ENCODE measurements at places on chromosomes 12 and 14.
A peak's percentile ranks its signal among the peaks of the same experiment; 100 is the strongest.

DNA sequence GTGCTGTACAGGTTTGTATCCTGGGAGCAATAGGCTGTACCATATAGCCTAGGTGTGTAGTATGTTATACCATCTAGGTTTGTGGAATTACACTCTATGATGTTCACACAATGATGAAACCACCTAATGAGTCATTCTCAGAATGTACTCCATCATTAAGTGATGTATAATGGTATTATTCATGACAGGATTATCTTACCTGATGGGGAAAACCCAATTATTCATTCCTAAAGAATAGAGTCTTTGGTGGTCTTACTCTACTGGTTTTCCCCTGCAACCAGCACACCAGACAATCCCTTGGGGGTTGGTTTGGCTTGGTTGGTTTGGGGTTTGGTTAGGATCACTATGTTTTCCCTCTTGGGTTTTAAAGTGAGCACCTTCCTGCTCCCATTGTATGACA is 12.6 kb upstream of the OR10P1 start:
- peak; percentile 48 for DNase-seq

DNA sequence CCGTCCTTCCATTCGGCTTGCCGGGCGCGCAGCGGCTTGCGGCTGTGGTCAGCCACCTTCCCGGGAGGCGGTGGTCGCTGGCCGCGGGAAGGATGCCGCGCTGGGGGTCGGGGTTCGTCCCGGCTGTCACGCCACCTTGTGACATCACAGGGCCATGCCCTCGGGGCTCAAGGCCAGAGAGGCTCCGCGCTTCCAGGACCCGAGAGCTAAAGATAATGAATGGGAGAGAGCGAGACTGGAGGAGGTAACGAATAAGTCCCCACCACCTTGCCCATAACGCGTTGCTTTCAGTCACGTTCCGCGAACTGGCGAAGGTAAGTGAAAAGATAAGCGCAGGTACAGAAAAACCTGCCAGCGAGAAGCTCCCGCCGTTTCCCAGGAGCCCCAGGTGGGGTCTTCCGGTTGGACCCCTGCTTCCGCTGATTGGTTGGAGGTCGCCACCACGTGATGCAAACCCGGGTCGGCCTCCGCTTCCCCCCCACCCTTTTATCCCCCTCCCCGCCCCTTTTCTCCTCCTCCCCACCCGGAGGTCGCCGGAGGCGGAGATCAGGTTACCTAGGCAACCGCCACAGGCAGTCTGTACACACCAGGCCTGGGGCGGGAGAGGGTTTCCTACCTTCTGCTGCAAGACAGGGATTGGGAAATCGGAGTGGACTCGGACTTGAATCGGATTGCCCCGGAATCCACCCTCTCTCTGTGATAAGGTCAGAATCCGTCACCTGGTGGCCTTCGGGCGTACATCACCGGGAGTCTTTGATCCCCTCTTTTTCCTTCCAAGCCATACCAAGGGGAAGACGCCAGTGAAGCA is at the start of gene LRRC9:
Gene LRRC9 (plus strand): TSS at position 575 of the 808 bp plus-strand sequence.
- DNase-seq = peak; percentile 14

DNA sequence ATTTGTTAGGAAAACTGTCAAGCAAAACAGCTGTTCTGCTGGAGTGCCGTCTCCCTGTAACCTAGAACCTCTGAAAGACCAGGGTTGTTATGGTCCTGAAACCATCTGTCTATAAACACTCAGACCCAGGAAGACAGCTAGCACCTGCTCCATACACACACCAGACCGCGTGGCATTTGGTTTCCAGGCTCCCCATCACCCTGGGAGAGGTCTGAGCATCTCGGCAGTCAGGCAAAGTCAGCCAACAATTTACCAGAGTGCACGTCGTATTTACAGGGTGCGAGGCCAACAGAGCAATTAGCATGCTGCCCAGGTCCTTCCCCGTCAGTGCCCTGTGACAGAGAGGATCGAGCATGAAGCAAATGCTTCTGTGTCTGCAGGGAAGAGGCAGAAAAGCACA is 272.5 kb downstream of the SLC15A4 start:
- DNase-seq = no peak

GRCh38 chr14:64444984-64445845 is 20.1 kb upstream of the AKAP5 start:
- peak; percentile 71 for DNase-seq

GRCh38 chr12:14473707-14474287 is 93.9 kb downstream of the PLBD1 start:
- no peak for DNase-seq

- DNase-seq = no peak
Observed at GRCh38 chr12:105076098-105076497, 8.2 kb downstream of the ALDH1L2 start.

DNA sequence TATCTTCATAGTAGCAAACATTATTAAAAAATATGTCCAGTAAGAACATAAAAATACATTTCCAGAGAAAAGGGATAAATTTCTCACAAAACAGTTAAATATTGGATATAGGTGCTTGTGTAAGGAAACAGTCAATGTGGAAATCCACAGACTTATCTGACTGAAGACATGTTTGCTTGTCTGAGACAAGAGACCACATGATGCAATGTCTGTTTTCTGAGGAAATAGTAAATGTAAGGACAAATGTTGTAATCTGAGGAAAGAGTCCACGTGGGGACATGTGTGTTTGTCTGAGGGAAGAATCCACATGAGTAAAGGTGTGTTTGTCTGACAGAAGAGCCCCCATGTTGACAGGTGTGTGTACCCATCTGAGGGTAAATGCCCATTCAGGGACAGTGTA is 1093.2 kb downstream of the TMEM121 start:
- DNase-seq = no peak

GRCh38 chr14:75877292-75877691 is 104.5 kb downstream of the TGFB3 start:
- DNase-seq = no peak

DNA sequence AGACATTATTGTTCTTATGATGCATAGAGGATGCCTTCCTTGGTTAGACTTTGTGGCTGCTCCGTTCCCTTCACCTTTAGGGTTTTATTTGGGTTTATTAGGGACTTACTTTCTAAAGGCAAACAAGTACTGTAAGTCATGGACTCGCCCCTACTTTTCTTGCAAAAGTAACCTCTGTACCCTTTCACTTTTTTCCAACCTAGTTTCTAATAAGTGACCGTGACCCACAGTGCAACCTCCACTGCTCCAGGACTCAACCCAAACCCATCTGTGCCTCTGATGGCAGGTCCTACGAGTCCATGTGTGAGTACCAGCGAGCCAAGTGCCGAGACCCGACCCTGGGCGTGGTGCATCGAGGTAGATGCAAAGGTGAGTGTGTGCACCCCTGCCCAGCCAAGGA is 72.7 kb downstream of the SMOC1 start:
- DNase-seq = no peak

DNA sequence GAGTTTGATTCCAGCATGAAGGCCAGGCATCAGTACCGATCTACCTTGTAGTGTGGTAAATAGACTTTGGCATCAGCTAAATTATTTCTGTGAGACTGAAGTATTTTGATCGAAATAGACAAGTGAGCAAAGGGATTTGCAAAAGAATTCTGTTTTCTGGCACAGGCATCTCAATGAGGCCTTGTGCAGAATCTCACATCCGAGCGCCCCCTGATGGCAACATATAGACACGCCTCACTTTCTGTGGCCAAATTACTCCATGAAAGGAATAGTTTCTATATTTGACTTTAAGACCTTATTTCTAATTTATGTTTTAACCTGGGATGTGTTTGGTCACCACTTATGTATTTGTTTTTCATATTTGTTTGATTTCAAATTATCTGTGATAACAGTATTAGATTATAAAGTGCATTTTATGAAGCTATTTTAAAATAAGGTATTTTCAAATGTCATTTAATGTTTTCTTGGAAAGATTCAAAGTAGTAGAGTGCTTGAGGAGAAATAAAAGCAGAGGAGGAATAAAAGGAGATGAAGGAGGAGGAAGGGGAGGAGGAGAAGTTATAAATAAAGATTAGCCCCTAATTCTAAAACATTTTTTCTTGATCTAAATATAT is 731.9 kb downstream of the NRXN3 start:
- DNase-seq = peak; percentile 9

DNA sequence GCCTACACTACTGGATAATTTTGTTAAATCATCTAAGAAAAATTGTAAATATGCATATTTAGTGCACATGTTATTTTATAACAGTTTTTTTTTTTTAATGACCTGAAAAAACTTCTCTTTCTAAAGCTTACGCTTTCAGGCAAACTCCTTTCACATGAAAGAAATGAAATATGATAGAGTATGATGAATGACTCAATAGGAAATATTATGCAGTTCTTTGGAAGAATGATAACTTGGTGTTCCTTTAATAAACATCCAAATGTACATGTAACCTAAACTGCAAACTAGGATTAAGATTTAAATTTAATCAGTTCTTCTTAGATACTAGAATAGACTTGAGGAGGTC is 136.6 kb downstream of the FGD4 start:
- DNase-seq = no peak

DNA sequence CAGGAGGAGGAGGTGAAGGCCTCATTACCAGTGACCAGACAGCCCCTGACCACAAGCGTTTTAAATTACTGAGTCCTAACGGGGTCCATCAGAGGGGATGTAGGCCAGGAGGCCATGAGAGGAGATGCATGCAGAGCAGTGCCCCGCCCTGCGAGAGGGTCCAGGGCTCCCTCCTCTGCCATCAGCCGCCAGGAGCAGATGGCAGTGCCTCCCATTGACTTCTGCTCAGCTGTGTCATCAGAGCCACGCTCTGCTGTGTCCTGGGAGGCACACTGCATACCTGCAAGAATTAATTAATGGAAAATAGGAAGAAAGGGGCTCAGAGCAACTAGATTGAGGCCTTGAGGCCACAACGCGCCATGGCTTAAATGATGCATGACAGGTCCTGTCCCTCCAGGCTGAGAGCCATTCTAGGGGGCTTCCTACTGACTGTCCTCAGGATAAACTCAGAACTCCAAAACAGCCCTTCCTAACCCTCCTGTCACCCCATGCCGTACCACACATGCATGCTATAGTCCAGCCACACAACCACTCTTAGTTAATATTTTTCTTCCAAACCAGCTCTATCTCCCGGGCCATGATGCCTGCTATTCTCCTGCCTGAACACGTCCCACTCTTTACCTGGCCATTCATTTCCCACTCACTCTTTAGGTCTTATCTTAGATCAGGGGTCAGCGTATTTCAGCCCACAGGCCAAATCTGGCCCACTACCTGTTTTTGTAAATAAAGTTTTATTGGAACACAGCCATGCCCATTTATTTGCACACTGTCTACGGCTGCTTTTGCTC is 235.8 kb downstream of the KSR2 start:
- DNase-seq = no peak

DNA sequence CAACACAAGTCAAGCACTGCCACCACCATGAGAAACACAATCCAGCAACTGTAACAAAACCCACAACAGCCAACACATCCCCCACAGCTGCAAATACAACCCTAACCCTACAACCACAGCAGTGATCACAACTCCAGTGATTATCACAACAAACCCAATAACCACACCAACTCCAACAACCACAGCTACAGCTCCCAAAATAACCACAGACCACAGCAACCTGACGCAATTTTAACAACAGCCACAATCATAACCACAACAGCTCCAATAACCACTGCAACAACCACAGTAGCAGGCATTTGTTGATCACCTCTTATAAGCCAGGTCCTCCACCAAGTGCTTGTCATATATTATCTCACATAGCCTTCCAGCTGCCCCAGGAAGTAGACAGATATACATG is 42.2 kb upstream of the FAM181A start:
- DNase-seq = no peak

All from activated CD4-positive, alpha-beta memory T cell treated with anti-CD3 and anti-CD28 coated beads for 36 hours (primary cell).